Stimulated activated CD4-positive, alpha-beta T cell treated with anti-CD3 and anti-CD28 coated beads, Interleukin-12 subunit alpha, Interleukin-12 subunit beta, amount 100 ng/mL, for 4 hours (primary cell): ENCODE measurements at places on chromosomes 7 and 10.
A peak's percentile ranks its signal among the peaks of the same experiment; 100 is the strongest.

- no peak for DNase-seq
These were observed 6.5 kb downstream of the BAG3 start for GRCh38 chr10:119657725-119658124.

DNA sequence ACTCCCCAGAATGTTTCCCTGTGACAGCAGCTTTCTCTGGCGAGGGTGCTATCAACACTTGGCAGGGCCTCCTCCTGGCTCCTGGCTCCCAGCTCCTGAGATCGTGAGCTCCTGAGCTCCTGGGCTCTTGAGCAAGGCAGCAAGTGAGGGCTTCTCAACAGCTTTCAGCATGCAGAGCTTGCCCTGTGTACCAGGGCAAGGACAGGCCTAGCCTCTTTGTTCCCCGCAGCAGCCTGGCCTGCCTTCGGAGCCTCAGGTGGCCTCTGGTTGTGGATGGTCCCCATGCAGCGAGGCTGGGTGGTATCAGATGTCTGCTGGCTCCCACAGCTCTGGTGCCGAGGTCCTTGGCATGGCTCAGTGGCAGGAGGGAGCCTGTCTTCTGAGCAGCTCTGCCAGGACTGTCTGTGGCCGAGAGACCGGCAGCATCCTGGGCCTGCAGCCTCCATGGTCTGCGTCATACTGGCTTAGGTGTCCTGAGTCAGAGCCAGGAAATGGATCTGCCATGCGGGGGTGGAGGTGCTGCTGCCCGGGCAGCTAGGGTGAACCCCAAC lies 44.2 kb downstream of the ZMIZ1 start:
- DNase-seq = no peak

DNA sequence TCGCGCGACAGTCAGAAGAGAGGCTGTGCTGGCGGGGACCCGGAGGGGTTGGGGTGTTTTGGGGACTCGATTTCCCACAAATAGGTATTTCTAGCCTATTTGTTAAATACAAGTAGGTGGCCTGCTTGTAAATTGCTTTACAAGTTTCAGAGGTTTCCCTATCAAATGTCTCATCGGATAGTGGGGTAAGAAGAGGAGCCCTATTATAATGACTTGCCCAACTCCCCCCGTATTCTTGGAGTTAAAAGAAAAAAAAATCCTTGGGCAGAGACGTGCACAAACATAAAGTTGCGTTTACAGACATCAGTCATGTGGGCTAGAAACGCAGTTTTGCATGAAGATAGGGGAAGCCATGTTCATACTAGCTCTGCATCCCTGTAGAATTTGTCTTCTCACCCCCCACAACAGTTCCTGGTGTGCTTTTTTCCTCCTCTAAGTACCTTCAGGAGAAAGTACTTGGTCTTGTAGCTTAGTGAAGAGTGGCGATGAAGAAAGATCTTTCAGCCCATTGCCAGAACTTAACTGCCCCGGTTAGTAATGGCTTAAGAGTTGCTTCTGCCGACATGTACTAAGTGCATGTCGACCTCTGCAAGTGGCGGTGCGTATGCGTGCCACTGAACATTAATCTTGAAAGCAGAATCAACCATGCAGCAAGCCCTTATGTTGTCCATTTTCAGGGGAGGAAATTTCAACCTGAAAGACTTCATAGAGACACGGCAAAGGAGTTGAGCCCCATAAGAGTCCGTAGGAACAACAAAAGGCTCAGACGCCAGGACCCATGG lies 832 bp upstream of the TIAL1 start:
- DNase-seq = no peak

- no peak for DNase-seq
These were observed 230.3 kb downstream of the ARHGAP12 start for GRCh38 chr10:31698181-31698830.

DNA sequence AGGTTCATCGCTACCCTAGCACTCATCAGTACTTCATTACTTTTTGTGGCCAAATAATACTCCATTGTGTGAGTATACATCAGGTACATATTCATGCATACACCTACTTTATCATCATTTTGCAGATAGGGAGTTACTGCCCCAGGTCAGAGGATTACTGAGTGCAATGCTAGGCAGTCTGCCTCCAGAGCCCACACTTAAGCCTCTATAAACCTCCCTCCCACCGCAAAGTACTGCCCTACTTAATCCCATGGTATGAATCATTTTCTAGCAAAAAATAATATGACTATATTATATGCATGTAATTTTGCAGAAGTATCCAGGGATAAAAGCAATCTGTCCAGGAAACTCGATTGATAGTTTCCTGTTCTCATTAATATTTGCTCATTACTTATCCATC lies 194.3 kb downstream of the GRID1 start:
- DNase-seq = no peak

- DNase-seq = no peak
These were observed 85.7 kb downstream of the LRGUK start for GRCh38 chr7:134212576-134213546.

DNA sequence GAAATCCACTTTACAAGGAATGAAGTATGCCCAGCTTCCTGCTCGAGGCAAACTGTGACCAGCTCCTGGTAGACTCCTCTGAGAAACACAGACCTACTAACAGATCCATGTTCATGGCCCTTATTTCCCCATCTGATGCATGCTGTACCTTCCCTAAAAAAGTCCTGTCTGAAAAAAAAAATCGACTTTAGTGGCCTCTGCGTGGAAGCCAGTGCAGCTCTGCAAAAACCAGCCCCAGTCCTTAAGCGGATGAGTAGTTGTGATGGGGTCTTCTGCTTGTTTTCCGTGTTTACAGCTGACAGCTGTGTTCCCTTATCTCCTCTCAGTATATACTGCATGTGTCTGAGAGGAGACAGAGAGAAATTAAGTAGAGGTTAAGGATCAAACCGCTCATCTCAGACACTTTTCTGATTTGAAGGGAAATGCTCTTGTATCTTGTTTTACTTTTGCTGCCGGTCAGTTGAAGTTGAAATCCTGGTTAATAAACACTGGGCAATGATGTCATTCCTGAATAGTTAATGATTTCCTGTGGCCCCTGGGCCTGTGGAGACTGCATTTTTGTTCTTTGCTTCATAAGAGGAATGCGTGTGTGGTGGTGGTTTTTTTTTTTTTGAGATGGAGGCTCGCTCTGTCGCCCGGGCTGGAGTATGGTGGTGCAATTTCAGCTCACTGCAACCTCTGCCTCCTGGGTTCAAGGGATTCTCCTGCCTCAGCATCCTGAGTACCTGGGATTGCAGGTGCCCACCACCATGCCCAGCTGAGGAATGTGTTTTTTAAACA lies 67.6 kb downstream of the DOCK1 start:
- DNase-seq = no peak

DNA sequence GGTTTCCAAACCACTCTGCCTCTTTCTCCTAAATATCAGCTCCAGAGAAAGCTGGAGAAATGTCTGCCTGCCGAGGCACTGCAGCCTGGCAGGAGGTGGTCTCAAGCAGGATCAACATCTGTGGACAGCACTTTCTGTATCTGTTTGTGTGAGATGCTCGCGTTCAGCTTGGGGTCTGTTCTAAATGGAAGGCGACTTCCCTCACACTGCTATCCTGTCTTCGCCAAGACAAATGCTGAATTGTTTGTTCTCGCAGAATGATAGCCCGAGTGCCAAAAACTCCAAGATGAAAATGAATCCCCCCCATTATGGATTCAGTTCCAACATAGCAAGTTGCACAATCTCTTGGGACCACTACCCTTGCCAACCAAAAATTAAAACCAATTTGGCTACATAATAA lies 72.2 kb upstream of the PALS2 start:
- DNase-seq = no peak

DNA sequence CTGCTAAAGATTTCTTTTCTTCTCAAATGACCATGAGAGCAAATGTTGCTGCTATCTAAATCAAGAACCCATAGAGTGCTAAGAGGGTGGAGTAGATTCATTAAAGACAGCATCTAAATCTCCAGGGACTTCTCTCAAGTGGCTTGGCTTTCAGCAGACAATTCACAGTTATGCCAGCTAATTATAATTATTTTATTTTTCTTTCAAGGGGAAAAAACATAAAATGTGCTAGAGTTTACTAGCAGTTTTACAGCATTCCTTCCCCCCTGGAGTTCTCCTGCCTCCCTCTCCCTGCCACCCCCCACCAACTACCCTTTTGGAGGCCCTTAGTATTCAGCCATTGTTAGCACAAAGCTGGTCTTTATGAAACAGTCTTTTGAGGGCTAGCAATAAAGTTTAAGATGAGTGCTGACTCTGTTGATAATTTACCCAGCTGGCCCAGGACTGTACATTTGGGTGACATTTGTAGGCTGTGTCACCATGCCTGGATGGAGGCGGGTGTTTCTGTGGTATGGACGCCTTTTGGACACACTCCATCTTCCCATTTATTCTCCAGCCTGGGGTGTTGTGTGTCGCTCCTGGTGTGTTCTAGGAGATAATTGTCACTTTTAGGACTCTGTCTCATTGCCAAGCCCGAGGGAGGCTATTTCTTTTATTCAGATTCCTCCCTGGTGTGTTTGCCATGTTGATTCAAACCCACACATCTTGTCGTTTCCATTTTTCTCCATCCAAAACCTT lies 160.2 kb downstream of the CREB5 start:
- no peak for DNase-seq

DNA sequence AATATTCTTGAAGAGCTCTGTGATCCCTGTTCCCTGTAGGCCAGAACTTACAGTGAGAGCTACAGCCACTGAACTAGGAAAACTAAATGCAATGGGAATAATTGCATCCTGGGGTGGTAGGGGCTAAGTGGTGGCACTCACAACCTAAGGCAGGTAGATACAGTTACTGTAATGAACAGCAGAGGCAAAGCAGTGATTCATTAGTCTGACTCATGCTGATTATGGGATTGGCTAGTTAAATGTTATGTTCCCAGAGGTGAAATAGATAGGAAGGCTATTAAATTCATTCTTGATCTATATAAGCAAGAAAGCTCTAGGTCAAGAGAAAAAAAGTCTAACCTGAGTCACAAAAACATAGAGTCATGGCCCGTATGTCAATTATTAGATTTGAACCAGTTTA lies 173.1 kb upstream of the MALRD1 start:
- no peak for DNase-seq

GRCh38 chr10:68516766-68517165 lies 10.6 kb downstream of the SLC25A16 start:
- no peak for DNase-seq

- DNase-seq = no peak
These were observed 18.6 kb downstream of the RABGEF1 start for GRCh38 chr7:66758950-66759628.

DNA sequence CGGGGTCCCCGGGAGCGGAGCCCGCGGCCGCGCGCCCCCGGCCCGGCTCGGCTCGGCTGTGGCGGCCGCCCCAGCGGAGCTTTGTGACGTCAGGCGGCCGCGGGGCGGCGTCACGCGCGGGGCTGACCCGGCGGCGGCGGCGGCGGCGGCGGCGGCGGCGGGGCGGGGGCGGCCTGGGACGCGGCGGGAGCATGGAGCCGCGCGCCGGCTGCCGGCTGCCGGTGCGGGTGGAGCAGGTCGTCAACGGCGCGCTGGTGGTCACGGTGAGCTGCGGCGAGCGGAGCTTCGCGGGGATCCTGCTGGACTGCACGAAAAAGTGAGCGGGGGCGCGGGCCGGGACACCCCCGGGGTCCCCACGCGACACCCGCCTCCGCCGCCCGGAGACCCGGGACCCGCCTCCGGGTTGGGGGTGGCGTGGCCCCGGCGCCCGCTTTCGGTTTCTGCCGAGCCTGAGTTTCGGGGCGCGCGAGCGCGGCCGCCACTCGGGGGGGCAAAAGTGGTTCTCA lies at the start of gene PWWP2B:
Gene PWWP2B, plus strand, starts transcription at position 165 of the 506 bp plus-strand sequence. Its CDS starts 27 bp downstream, at position 192.
- peak; percentile 58 for DNase-seq

DNA sequence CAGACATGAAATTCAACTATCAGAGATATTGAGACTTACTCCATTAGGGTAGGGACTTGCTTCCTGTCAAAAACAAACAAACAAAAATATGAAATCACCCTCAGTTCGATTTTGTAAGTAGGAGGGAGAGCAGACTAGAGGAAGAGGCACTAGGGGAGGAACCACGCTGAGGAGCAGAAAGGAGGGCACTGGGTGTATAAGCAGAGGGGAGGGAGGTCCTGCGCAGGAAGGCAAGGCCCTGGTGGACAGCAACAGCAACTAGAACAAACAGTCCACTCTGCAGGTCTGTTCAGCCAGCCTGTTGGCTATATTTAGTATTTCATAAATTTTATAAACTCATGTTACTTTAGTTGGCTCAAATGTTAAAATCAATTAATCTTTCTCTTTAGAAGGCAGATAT lies 937.1 kb upstream of the C7orf33 start:
- DNase-seq = no peak

DNA sequence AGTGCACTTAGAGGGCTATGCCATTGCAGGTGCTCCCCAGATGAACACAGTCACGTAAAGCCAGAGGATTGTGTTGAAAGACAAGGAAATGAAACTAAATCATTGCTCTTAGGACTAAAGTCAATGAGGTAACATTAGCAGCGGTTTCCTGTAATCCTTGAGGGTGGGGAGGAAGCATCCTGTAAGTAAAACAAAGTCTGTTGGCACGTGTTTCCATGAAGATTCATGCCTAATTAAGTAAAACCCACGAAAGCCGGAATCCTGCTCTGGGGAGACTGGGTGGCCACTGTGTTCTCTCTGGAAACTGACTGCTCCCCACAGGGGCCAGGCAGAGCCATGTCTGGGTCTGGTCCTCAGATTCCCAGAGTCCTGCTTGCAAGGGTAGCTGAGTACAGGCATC lies 18.3 kb downstream of the STEAP1B start:
- no peak for DNase-seq

GRCh38 chr10:8052341-8052955 lies 2.0 kb upstream of the GATA3 start:
- no peak for DNase-seq
